ENCODE measurements at places on chromosomes 7 and 10. TPM values are rescaled to one million over a fixed set of nuclear protein-coding genes. Genes with fewer than 3 reads are reported as not detected.

DNA sequence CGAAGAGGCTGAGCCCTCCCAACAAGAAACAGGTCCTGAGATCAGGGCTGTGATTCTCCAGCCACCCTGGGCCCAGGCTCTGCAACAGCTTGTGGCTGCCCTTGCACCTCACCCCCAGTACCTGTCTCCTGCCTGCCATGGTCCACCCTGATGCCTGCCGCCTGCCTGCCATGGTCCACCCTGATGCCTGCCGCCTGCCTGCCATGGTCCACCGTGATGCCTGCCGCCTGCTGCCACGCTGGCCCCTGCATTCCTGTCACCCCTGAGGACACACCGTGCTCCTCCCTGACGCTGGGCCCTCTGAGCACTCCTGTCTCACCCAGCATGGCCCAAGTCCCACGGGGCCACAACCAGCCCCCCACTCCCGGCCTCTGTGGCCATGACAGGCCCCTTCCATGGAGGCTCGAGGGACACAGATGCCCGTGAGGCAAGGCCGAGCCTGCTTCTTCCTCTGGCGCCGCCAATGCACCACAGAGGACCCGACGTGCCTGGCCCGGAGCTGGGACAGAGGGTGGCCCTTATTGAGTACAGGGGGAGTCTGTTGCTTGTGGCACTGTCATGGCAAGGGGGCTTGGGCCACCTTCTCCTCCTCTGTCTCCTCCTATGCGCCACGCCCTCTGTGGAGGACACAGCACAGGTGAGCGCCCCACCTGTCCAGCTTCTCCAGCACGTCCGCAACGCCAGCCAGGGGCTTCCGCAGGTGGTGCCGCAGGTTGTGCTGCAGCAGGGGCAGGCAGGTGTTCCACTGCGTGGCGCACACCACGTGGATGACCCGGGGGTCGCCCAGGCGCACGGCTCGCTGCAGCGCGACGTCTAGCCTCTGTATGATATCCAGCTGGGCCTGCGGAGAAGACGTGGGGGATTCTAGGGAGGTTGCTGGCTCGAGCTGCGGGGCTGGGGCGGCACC lies 18.1 kb downstream of the CFAP46 start:
- H3K4me3 ChIP-seq, result no peak overlapping the region
- DNase-seq, result peak; percentile 94
- H3K36me3 ChIP-seq, result no peaks in the 10 kb centered on the region
- no peak overlapping the region for H3K27ac ChIP-seq
- no peaks in the 10 kb centered on the region for H3K4me1 ChIP-seq
- peaks cover 3% of the 10 kb centered on the region for H3K27me3 ChIP-seq

DNA sequence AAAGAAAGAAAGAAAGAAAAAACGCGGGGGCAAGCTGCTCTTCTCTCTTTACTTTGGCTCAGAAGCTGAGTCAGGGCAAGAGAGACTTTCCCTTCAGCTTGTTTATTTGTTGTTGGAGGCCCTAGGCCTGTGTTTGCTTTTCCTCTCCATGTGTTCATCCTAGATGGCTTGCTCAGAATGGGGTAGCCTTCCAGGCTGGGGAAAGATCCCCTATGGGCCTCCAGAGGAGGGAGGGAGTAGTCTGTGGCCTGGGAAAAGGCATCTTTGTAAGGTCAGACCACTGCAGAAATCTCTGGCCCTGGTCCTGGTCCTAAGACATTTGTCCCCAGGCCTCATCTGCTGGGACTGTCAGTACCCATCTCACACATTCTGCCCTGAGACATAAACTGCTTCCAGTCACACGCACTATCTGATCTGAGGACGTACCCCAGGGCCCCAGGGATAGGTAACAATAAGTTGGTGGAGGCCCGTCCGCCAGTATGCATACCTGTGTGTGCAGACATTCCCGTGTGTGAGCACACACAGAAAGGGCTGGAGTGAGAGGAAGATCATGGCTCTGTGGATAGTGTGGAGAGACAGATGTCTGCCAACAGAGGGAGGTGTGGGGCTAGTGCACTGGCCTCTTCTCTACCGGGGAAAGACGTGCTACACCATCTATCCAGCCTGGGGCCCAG lies 4.9 kb upstream of the SCD start:
- no peaks in the 10 kb centered on the region for H3K36me3 ChIP-seq
- no peak for DNase-seq
- H3K27ac ChIP-seq, result no peak overlapping the region
- no peaks in the 10 kb centered on the region for H3K27me3 ChIP-seq

DNA sequence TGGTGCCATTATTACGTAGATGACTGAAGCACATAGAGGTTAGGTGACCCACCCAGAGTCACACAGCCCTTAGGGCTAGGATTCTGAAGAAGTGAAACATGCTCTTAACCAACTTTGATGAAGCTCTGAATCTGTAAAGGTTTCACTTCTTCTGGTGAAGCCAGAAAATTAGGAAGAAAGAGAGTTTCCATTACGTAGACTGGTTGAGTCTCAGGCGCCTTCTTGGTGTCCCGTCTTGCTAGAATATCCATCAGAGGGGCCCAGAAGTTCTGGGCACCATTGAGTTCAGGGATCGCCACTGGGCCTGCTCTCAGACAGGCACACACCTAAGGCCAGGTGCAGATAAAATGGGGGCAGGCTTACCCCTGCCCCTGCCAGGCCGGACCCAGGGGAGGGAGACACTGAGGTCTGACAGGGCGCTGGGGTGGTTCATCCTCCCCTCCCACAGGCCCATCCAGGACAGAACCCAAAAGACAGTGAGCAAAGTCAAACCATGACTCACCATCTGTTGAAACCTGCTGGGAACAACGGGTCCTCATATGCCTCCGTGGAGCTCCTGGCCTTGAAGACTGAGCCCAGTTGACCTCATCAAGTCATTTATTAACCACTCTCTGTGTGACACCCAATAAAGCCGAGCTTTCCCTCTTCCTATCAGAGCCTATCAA lies 33.2 kb downstream of the DRGX start:
- peaks cover 5% of the 10 kb centered on the region for H3K27me3 ChIP-seq
- no peak overlapping the region for H3K4me3 ChIP-seq
- no peaks in the 10 kb centered on the region for H3K36me3 ChIP-seq

DNA sequence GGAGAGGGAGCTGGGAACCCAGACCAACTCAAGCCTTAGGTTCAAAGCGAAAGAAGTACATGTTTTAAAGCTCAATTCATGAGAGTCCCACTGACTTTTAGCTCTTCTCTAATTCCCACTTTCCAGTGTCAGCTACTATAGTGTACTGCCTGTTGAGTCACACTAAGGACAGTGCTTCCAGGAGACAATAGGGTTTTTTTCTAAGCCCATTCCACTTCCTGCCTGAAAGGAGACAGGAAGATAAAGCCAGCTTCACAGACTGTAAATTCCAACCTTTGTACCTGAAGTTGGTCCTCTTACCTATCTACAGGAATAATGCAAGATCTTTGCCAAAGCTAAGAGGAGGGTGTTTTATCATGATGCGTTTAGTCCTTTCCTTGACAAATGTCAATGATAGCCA lies 4.4 kb downstream of the MSRB2 start:
- H3K27ac ChIP-seq, result no peak overlapping the region
- H3K4me1 ChIP-seq, result peaks cover 22% of the 10 kb centered on the region
- no peak overlapping the region for H3K4me3 ChIP-seq
- no peaks in the 10 kb centered on the region for H3K27me3 ChIP-seq

Gene EGFR
- 13.6 TPM for total RNA-seq

GRCh38 chr7:3501671-3502070 lies 200.6 kb downstream of the SDK1 start:
- no peak overlapping the region for H3K27ac ChIP-seq
- peaks cover 12% of the 10 kb centered on the region for H3K36me3 ChIP-seq
- DNase-seq, result no peak

DNA sequence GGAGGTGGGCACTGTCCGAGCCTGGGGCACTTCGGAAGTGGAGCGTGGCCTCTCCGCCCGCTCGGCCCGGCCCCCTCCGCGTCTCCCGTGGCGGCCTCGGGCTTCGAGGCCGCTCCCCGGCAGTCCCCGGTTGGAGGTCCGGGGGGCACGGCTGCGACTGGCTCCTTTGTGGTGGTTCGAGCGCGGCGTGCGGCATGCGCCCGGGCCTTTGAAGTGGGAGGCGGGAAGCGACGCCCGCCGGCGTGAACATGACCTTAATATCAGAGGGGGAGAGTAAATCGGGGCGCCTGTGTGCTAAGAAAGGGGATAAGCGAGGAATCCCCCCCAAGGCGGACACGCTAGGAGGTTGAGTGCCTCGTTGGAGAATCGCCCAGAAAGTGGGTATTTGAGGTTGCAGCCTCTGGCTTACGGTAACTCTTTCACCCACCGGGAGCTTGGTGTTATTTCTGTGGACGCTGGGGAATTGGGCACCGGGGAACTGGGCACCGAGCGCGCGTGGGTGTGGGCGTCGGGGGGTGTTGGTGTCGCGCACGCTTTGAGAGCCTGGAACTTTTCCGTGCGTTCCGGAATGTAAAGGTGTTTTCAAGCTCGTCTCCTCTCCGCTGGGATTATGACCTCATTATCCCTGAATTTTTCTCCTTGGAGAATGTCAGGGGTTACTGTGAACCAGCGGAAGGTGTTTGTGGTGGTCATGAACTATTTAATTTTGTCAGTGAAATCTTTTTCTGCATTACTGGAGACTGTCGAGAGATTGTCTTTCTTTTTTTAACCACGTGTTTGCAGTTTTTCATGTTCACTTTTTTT lies 660 bp downstream of the SUV39H2 start:
- no peak for DNase-seq
- H3K4me1 ChIP-seq, result peaks cover 31% of the 10 kb centered on the region
- H3K27ac ChIP-seq, result peak overlapping the region; percentile 90
- H3K4me3 ChIP-seq, result peak overlapping the region; percentile 89

GRCh38 chr7:120988591-120989256 lies at the start of gene CPED1:
TSS of gene CPED1 (plus strand) at chr7:120988711. CDS start at chr7:120989622, 911 bp downstream.
- peak within 1 kb of the TSS; percentile 84 for H3K27ac ChIP-seq
- no peaks in the 10 kb centered on the region for H3K27me3 ChIP-seq

- H3K4me1 ChIP-seq, result peaks cover 19% of the 10 kb centered on the region
- no peaks in the 10 kb centered on the region for H3K36me3 ChIP-seq
- no peaks in the 10 kb centered on the region for H3K27me3 ChIP-seq
- peak overlapping the region; percentile 92 for H3K27ac ChIP-seq
- no peak for DNase-seq
- H3K4me3 ChIP-seq, result no peak overlapping the region
These were observed 180.6 kb downstream of the SEMA3E start for GRCh38 chr7:83468251-83468739.

GRCh38 chr7:24705461-24705954 lies 51.8 kb downstream of the GSDME start:
- H3K27ac ChIP-seq, result no peak overlapping the region
- no peak overlapping the region for H3K4me3 ChIP-seq
- no peak for DNase-seq
- no peaks in the 10 kb centered on the region for H3K27me3 ChIP-seq
- H3K36me3 ChIP-seq, result peaks cover 6% of the 10 kb centered on the region

DNA sequence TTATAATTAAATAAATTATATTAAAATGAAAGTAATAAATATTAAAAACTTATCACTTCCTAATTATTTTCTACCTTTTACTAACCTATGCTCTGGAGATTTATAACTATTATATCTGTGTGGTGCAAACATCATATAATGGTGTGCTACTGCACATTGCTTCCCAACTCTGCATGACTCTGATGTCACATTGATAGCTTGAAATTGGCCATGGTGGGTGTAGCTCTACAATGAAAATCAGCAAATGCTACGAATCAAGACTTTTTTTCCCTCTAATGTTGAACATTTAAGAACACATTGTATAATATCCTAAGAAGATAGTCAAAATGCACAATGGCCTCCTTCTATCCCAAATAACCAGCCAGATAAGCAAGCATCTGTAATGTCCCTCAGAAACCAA lies 99.1 kb downstream of the ARMH3 start:
- peaks cover 19% of the 10 kb centered on the region for H3K36me3 ChIP-seq
- H3K27ac ChIP-seq, result no peak overlapping the region
- no peaks in the 10 kb centered on the region for H3K27me3 ChIP-seq
- DNase-seq, result no peak

GRCh38 chr10:2985729-2986232 lies 81.6 kb upstream of the PFKP start:
- peaks cover 4% of the 10 kb centered on the region for H3K36me3 ChIP-seq
- peaks cover 27% of the 10 kb centered on the region for H3K4me1 ChIP-seq
- DNase-seq, result no peak
- no peaks in the 10 kb centered on the region for H3K27me3 ChIP-seq
- H3K27ac ChIP-seq, result no peak overlapping the region

GRCh38 chr7:135678612-135679575 lies 16.6 kb downstream of the STMP1 start:
- no peak overlapping the region for H3K4me3 ChIP-seq
- no peaks in the 10 kb centered on the region for H3K27me3 ChIP-seq
- H3K36me3 ChIP-seq, result peaks cover 10% of the 10 kb centered on the region
- H3K27ac ChIP-seq, result no peak overlapping the region
- H3K4me1 ChIP-seq, result peaks cover 36% of the 10 kb centered on the region

Gene ABCB4
- 0.15 TPM for total RNA-seq

- no peaks in the 10 kb centered on the region for H3K4me1 ChIP-seq
- H3K4me3 ChIP-seq, result no peak overlapping the region
- no peaks in the 10 kb centered on the region for H3K27me3 ChIP-seq
- no peak overlapping the region for H3K27ac ChIP-seq
- peaks cover 7% of the 10 kb centered on the region for H3K36me3 ChIP-seq
- no peak for DNase-seq
These were observed 87.9 kb upstream of the KLF14 start for GRCh38 chr7:130821864-130822263.

- peaks cover 66% of the 10 kb centered on the region for H3K4me1 ChIP-seq
These were observed 65.4 kb upstream of the TNS3 start for GRCh38 chr7:47647181-47647917.

Gene MYOZ1
- total RNA-seq, result 18.4 TPM

GRCh38 chr7:2786607-2787116 lies 57.4 kb downstream of the GNA12 start:
- H3K4me1 ChIP-seq, result peaks cover 76% of the 10 kb centered on the region
- H3K27ac ChIP-seq, result peak overlapping the region; percentile 94
- no peak for DNase-seq
- H3K4me3 ChIP-seq, result no peak overlapping the region
- H3K27me3 ChIP-seq, result no peaks in the 10 kb centered on the region

GRCh38 chr10:123415523-123415922 lies 250.6 kb upstream of the GPR26 start:
- no peaks in the 10 kb centered on the region for H3K36me3 ChIP-seq
- H3K27ac ChIP-seq, result no peak overlapping the region
- no peak for DNase-seq
- no peaks in the 10 kb centered on the region for H3K4me1 ChIP-seq
- H3K27me3 ChIP-seq, result peaks cover 2% of the 10 kb centered on the region

Gene SFRP4
- total RNA-seq, result 0.41 TPM

GRCh38 chr7:14846405-14846804 lies 56.1 kb downstream of the DGKB start:
- H3K4me1 ChIP-seq, result peaks cover 17% of the 10 kb centered on the region
- DNase-seq, result no peak
- H3K36me3 ChIP-seq, result no peaks in the 10 kb centered on the region
- H3K27ac ChIP-seq, result no peak overlapping the region
- H3K4me3 ChIP-seq, result no peak overlapping the region

GRCh38 chr7:29795696-29796580 lies 10.4 kb upstream of the WIPF3 start:
- no peak for DNase-seq
- no peak overlapping the region for H3K27ac ChIP-seq
- H3K4me1 ChIP-seq, result no peaks in the 10 kb centered on the region
- H3K4me3 ChIP-seq, result no peak overlapping the region
- H3K36me3 ChIP-seq, result peaks cover 2% of the 10 kb centered on the region

- H3K4me3 ChIP-seq, result no peak overlapping the region
- H3K27me3 ChIP-seq, result no peaks in the 10 kb centered on the region
- no peak overlapping the region for H3K27ac ChIP-seq
- no peak for DNase-seq
These were observed 166.4 kb downstream of the PPP1R17 start for GRCh38 chr7:31853380-31853779.

GRCh38 chr7:55181762-55182161 lies 162.9 kb downstream of the EGFR start:
- no peak overlapping the region for H3K4me3 ChIP-seq
- DNase-seq, result no peak
- peaks cover 11% of the 10 kb centered on the region for H3K36me3 ChIP-seq
- H3K4me1 ChIP-seq, result peaks cover 59% of the 10 kb centered on the region
- no peak overlapping the region for H3K27ac ChIP-seq

Gene NUTM2B
- 0.37 TPM for total RNA-seq
